Amniotic stem cell (primary cell): ENCODE measurements at places on chromosomes 7 and 10.

DNA sequence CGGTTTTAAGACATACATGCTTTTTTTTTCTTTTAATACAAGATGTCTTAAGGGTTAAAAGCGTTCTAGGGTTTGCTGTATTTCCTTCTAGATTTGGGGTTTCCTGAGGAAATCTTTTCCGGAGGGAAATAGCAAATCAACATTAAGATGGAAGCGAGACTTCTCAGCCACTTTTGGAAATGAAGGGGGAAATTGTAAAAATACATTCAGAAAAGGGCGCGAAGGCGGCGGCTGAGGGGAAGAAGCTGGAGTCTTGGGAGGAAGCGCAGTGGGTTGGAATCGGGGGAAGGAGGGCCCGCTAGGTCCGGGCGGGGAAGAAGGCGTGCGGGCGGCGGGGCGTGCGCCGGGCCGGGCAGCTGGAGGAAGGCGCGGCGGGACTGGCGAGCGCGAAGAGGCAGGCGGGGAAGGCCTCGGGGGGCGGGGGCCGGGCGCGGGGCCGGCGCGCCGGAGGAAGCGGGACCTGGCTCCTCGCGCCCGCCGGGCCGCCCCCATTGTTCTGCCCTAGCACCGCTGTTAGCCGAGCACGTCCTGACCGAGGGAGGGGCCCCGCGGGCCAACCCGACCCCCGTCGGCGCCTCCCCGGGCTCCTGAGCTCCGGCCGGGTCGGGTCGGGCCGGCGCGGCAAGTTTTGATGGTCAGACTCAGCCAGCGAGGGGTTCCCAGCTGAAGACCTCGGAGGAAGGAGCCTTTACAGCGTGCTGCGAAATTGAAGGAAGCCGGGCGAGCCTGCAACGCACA lies 1.5 kb upstream of the SKIDA1 start:
- DNase-seq: no peak

DNA sequence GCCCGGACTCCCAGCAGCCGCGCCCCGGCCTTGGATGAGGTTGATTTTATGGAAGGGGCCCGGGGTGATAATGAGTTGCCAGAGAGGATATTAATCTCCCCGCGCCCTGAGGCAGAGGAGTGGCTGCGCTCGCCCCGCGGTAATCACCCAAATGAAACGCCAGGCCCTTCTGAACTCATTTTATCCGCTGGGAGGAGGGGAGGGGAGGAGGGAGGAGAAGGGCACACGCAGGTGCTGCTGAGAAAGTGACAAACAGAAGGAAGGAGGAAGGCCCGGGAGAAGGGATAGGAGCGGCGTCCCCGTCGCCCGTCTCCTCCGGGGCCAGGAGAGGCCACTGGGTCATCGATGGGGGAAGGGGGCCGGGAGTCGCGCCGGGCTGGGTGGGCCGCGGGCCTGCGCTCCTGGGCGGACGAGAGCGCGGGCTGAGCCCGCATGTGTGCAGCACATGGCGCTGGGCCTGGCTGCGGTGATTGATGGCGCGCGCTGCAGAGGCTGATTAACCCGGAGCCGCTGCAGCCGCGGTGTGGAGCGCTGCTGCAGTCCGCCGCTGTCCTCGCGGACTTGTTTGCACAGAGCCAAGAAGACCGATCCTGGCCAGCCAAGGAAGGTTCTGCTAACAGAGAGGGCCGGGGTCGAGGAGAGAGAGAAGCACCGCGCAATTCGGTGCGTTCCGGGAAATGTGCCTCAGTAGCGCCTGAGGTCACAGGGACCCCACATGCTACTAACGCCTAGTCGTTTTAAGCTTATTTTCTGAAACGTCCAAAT lies 6.5 kb downstream of the MNX1 start:
- DNase-seq: no peak

DNA sequence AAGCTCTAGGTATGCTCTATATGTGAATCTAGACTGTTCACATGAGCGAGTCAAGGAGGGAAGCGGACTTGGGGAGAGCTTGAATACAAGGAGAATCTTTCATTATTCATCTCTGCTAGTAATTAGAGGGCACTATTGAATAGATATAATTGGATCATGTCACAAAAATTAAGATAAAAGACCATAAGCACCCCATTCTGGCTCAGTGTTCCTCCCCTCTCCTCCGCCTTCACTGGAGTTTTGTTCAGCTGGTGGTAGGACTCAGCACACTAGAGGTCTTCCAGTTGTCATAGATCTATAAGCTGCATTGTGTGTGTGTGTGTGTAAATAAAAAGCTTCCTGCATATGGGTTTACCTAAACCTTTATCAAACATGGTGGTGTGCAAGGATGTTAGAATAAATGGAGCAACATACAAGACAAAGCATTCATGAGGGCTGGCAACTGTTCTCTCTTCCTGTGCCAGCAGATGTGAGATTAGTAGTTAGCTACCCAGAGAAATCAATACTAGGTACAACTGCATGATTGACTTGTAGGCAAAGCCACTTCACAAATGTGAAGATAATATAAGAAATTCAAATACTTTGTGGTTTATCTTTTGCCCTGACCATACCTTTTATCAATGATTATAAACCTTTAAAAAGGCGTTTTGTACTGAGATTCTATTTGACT lies 142.6 kb downstream of the CREB5 start:
- DNase-seq: no peak

DNA sequence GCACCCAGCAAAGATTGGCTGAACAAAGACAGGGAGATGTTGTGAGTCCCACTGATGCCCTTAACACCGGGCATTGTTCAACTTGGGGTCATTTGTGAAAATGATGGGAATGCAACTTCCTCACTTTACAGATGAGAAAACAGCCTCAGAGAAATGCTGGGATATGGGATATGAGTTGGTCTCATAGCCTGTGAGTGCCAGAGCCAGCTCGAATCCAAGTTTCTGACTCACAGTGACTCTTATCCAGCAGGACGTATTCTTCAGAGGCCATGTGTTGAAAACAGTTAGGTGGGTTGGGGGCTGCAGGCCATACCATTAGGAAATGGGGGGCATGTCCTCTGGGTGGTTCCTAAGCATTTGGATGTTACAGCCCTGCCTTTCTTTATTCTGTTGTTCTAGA lies 45.2 kb downstream of the KIAA1217 start:
- DNase-seq: no peak

DNA sequence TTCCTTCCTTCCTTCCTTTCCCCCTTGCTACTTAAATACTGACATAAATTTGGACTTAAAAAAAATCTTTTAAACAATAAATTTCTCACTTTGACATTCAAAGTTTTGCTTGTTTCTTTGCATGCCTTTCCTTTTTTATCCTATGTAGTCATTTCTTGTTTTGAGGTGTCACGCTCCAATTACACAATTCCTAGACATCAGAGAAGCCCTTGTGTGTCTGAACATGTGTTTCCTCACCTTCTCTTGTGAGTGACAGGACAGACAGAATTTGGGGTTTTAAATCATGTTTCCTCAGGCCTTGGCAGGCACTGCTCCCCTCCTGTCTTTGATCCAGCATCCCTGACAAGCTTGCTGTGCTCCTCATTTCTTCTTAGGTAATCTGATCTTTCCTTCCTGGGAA lies 91.3 kb downstream of the CYTH3 start:
- DNase-seq: no peak

DNA sequence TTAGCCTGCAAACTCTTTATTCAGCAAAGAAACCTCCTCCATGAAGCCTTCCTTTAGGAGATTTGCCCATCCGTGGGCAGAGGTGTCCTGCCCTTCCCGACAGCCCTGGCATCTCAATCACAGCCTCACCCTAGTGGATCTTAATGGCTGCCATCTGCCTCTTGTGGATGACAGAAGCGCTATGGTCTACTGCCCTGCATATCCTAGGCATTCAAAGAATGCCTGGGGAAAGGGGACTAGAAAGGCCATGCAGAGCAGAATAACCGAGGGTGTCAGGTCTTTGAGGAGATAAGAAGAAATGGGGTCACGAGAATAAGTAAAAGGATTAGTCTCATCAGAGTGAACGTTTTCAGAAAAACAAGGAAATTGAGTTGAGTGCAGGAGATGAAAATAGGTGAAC lies 57.7 kb upstream of the SPOCK2 start:
- no peak for DNase-seq

DNA sequence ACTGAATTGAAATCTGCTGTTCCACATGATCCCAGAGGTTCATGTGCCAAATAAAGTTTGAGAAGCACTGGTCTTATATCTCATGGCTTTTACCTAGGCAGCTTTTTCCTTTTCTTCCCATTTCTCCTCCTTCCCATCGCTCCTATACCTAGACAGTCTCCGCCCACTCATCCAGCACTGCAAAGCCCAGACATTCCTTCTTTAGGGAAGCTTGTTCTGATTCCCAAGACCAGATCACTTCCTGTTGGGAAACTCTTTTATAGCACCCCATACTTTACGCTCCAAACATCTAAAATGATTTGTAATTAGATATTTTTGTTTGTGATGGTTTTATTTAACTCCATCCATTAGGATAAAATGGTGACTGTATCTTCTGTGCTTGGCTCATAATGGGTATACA lies 75.9 kb downstream of the BMPER start:
- DNase-seq: no peak

GRCh38 chr10:89314676-89315075 lies 12.8 kb downstream of the IFIT2 start:
- no peak for DNase-seq

- no peak for DNase-seq
Measured at GRCh38 chr7:157613575-157614322, 276.9 kb downstream of the DNAJB6 start.

- no peak for DNase-seq
Measured at GRCh38 chr10:99172128-99172738, 63.4 kb downstream of the HPSE2 start.

- no peak for DNase-seq
Measured at GRCh38 chr10:101666083-101666482, 28.9 kb downstream of the FBXW4 start.

DNA sequence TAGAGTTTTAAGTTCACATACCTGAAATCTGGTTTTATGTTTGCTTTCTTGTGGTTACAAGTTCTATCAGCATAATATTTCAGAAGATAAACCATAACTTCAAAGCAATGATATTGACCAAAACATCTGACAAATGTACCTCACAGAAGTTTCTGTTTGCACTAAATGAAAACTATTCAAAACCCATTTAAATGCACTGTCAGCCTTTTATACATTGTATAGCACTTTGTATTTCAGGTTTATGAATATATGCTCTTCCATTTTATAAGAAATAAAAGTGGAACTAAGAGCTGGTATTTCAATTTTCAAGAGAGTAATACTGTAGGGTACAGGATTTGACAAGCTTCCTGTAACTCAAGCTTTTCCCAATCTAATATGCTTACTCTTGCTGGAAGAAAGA lies 388.6 kb upstream of the MBL2 start:
- no peak for DNase-seq

DNA sequence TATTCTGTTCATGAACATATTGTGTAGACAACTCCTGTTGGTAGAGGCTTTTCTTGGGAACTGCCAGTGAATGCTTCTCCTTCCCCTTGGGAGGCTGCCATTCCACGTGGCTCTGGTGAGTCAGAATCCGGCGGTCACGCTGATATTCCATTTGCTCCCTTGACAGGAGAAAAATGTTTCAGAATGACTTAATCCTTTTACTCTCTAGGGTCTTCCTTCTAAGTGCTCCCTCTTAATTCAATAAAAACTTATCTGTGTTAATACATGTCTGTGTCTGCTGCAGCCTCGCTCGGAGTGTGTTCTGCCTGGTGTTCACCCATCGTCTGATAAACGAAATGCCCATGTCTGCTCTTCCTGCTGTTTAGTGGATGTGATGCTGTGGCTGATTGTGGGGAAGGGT lies 278.6 kb downstream of the ARHGAP12 start:
- peak; percentile 74 for DNase-seq

DNA sequence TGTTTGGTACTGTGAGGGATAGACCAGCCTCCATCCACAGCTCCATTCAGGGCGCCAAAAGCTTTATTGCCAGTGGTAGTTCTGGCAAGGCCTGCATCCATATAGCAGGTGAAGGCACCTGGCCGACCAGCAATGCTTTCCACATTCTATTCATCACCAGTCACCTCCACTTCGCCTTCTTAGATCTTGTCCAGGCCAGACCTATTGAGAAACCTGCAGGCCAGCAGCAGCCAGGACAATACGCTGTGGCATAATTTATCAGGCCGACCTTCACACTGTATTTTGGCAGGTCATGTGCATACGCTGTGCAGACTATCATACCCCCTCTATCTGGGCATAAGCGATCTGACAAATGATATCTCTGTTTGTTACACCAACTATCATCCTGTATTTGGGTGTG lies 15.2 kb upstream of the KNDC1 start:
- no peak for DNase-seq

DNA sequence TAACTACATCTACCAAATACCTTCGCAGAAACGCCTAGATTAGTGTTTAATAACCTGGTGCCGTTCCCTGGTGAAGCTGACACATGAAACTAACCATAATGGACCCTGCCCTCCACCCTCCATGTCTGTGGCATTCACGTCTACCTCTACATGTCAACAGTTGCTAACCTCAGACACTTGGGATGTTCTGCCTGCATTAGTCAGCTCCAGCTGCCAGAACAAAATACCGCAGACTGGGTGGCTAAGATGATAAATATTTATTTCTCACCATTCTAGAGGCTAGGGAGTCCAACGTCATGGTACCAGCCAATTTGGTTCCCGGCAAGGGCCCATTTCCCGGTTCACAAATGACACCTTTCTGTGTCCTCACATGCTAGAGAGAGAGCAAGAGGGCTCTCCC lies 118.5 kb upstream of the CHST15 start:
- DNase-seq: no peak

GRCh38 chr10:63717027-63717715 lies 196.0 kb downstream of the REEP3 start:
- no peak for DNase-seq

DNA sequence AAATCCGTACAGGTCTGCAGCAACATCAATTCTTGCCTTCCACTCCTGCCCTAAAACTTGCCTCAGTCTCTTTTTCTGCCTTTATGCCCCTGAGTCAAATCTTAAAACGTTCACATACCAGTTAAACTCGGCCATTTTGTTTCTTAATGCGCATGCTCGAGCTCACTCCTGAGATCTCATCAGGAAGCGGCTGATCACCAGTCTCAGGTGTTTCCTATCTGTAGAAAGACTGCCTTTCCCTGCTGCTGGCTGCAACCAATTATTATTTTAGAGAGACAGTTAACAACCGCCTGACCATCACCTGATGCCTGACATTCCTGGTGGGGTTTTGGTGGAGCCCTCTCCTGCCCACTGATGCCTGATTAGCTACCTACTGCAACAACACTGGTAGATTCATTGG lies 70.2 kb upstream of the TMEM140 start:
- no peak for DNase-seq

- DNase-seq: no peak
Measured at GRCh38 chr7:139570119-139570518, 46.6 kb downstream of the CLEC2L start.

DNA sequence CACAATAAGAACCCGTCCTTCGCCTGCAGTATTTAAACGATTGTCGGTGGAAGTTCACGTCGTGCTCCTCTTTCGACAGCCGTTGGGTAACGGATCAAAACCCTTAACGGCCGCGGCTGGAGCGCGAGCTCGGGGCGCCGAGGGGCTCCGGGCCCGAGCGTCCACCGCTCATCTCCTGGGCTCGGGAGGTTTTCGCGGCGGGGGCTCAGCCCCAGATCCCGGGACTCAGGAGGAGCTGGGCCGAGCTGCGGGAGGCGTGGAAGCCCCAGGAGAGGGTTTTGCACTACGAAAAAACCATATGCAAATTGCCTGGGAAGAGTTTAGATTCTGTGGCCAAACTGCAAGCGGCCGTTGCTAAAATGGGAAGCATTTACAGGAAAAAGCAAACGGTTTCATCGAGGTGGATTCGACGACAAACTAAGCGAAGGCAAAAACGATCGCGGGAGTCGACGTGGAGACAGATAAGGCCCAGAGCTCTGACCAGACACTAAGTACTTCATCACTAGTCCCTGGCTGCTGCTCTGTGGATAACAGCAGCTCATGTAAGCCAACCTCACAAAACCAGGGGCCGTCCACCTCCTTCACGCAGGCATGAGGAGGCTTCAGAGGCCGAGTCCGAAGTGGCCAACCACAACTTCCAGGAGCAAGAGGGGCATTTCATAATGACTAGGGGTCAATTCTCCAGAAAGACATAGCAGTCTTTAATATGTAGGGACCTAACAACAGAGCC lies 129.7 kb downstream of the MARCHF5 start:
- no peak for DNase-seq
